ENCODE measurements at places on chromosomes 6 and 20. TPM values are rescaled to one million over a fixed set of nuclear protein-coding genes. Genes with fewer than 3 reads are reported as not detected.

The OR2B6 gene
- not detected for total RNA-seq

The NTSR1 gene
- total RNA-seq: not detected

The NHLRC1 gene
- total RNA-seq: 1.3 TPM

The ENTPD6 gene
- 58.7 TPM for total RNA-seq

The NRN1 gene
- 2.0 TPM for total RNA-seq

The TCF19 gene
- 59.0 TPM for total RNA-seq

The LMBRD1 gene
- total RNA-seq: 24.2 TPM

The C6orf58 gene
- total RNA-seq: not detected

The SRMS gene
- total RNA-seq: not detected

The PRSS35 gene
- total RNA-seq: not detected

The VSX1 gene
- not detected for total RNA-seq

The TPD52L2 gene
- total RNA-seq: 60.0 TPM

The POU3F2 gene
- total RNA-seq: not detected

The TAP1 gene
- 588 TPM for total RNA-seq

The ECT2L gene
- total RNA-seq: not detected

The BTNL2 gene
- not detected for total RNA-seq

The TREML2 gene
- 8.1 TPM for total RNA-seq

The CEP162 gene
- total RNA-seq: 6.9 TPM

The ADGRB3 gene
- total RNA-seq: not detected

Measured in natural killer cell treated with Interleukin-12 subunit alpha and Interleukin-12 subunit beta and Interleukin-15 and Interleukin-18, amount 100 ng/mL, for 72 hours (primary cell).